ENCODE measurements at places on chromosomes 13 and 19.

DNA sequence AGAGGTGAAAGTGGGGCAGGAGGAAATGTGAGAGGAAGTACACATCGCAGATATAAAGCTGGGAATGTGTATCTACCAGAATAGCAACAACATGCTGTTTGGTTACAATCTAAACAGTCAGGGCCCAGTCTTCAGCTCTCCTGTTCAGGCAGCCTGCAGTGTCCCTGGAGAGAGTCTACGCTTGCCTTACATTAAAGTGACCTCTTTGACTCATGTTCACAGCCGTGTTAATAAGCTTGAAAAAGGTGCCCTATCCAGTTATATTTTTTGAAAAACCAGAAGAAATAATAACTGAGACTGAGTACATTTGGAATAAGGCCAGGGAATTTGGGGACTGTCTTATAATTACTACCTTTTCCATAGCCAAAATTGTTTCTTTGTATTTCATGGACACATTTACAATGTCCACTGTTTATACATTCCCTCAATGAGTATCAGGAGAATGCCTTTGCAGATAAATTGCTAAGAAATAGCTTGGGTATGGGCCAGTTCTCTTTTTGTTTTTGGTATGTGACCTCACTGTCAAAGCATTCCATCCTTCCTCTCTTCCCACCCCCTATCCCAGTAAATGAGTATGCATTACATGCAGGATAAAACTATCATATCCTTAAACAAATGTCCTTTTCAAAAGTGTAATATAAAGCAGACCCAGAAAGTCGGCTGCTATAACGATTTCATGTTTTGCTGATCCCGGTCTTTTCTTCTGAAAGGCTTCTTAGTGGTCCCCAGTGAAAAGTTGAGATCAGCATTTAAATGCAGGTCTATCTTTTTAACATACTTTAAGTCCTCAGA is 82.6 kb downstream of the PCDH9 start:
- no peak for DNase-seq

DNA sequence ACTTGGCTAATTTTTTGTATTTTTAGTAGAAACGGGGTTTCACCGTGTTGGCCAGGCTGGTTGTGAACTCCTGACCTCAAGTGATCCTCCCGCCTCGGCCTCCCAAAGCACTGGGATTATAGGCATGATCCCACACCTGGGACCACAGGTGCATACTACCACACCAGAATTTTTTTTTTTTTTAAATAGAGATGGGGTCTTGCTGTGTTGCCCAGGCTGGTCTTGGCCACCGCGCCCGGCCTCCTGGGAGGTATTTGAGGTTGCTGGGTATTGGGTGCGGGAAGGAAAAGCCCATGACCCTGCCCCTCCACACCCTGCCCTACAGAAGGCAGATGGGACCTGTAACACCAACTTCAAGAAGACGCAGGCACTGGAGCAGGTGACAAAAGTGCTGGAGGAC is 13.6 kb downstream of the ACTMAP start:
- no peak for DNase-seq

DNA sequence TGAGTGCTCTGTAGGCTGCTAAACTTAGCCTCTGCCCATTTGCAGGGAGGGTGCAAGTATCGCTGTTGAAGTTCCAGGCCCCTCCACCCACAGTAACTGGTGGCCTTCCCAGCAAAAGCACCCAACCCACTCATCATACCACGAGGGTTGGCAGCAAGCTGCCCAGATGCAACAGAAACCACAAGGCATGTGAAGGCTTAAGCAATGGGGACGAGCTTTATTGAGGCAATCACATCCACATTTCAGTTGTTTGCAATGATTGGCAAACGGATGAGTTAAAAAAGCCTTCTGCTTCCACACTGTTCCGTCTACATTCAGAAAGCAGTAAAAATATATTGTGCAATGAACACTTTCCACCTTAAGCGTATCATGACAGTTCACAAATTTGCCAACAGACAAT is 10.3 kb downstream of the GJB6 start:
- no peak for DNase-seq

DNA sequence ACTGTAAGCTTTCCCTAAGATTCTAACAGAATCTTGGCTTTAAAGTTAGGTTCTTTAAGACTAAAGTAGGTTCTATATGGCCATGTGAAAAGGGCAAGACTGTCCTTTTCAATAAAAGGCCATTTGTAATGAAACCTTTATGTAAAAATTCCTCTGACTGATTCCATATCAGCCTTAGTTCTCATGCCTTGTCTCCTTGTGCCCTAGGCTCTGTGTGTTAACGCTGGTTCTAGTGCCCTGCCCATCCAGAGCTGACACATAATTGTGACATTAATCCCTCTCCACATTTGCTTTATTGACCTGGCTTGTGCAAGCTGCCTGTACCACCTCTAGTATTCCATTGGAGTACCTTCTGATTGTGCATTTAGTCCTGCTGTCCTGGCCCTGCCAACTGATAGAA is 28.2 kb downstream of the CYSLTR2 start:
- DNase-seq: no peak

GRCh38 chr13:26469602-26470001 is 87.9 kb upstream of the WASF3 start:
- DNase-seq: no peak

DNA sequence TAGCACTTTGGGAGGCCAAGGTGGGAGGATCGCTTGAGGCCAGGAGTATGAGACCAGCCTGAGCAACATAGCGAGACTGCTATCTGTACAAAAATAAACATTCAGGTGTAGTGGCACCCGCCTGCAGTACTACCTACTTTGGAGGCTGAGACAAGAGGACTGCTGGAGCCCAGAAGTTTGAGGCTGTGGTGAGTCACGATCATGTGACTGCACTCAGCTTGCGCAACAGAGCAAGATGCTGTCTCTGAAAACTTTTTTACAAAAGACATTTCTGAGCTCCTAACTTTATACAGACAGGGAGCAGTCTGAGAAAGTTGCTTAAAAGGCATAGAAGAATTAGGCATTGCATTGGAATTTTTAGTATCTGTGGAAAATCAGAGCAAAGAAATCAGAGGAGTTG is 10.4 kb upstream of the TBC1D4 start:
- no peak for DNase-seq

DNA sequence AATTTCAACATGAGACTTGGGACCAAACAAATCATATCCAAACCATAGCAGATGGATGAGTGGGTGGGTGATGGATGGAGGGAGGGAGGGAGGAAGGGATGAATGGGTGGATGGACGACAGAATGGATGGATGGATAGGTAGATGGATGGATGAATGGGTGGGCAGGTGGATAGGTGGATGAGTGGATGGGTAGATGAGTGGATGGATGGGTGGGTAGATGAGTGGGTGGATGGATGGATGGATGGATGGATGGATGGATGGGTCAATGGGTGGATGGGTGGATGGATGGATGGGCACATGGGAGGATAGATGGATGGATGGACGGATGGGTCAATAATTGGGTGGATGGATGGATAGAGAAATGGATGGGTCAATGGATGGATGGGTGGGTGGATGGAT is 47.9 kb upstream of the ONECUT3 start:
- DNase-seq: no peak

DNA sequence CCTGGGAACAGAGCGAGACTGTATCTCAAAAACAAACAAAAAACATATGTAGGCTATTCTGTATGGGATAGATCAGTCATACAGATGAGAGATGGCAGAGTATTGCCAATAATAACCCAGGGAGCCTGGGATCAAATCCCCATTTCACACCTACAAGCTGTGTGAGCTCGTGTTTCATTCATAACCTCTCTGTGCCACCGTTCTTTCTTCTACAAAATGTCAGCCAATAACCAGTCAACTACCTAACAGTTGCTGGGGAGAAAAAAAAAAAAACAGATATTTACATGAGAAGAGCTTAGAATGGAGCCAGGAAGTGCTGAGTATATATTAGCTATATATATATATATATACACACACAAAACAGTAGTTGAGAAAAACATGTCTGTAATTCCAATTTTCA is 6.5 kb upstream of the IFNL2 start:
- no peak for DNase-seq

DNA sequence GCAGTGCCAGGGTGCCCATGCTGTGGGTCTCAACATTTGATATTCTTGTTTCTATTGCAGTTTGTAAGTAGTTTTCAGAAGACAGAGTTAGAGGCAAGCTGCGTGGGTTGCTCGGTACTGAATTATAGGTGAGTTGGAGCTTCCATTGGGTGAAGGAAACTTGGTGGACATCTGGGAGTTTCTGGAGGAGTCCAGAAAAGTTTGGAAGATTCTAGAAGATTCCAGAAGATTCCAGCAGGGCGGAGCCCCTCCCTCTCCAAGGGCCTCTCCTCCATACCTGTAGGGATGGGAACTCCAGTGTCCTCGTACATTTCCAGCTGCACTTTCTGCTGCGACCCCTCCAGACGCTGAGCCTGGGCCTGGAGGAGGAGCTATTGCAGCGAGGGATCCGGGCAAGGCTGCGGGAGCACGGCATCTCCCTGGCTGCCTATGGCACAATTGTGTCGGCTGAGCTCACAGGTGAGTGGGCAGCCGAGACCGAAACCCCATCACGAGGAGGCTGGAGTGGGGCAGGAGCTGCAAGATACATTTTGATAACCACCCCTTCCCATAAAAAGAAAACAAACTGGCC is 28.6 kb downstream of the TIMM13 start:
- no peak for DNase-seq

GRCh38 chr13:44816701-44817100 is 172.6 kb downstream of the NUFIP1 start:
- no peak for DNase-seq

DNA sequence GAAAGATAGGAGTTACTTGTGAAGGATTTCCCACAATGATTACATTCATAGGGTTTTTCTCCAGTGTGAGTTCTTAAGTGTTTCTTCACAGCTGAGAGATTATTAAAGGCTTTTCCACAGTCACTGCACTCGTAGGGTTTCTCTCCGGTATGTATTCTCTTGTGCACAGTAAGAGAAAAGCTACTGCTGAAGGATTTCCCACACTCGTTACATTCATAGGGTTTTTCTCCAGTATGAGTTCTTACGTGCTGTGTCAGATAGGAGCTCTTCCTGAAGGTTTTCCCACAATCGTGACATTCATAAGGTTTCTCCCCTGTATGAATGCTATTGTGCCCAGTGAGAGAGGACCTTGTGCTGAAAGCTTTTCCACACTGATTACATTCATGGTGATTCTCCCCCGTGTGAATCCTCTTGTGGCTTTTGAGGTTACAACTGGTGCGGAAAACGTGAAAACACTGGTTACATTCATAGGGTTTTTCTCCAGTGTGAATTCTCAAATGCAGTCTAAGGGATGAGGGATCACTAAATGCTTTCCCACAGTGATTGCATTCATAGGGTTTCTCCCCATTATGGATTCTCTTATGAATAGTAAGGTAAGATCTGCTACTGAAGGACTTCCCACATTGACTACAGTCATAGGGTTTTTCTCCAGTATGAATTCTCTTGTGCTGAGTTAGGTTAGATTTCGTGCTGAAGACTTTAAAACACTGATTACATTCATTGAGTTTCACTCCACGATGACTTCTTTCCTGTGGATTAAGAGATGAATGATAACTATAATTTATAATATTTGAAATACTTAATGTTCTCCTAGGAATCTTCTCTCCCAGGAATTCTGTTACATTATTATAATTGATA is 20.6 kb downstream of the ZNF558 start:
- DNase-seq: no peak

DNA sequence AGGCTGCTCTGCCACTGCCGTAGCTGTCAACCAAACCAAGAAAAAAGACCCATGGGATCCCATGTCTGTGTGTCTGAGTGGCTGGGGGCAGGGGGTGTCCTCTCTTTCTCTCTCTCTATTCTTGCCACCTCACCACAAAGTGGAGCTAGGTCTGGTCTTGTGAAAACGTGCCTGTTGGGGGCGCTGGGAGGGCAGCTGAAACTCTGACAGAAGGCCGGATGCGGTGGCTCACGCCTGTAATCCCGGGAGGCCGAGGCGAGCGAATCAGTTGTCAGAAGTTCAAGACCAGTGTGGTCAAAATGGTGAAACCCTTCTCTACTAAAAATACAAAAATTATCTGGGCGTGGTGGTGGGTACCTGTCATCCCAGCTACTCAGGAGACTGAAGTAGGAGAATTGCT is 29.2 kb downstream of the ZNF146 start:
- no peak for DNase-seq

- DNase-seq: no peak
These were observed 5.5 kb upstream of the ENOX1 start for GRCh38 chr13:43792076-43792881.

DNA sequence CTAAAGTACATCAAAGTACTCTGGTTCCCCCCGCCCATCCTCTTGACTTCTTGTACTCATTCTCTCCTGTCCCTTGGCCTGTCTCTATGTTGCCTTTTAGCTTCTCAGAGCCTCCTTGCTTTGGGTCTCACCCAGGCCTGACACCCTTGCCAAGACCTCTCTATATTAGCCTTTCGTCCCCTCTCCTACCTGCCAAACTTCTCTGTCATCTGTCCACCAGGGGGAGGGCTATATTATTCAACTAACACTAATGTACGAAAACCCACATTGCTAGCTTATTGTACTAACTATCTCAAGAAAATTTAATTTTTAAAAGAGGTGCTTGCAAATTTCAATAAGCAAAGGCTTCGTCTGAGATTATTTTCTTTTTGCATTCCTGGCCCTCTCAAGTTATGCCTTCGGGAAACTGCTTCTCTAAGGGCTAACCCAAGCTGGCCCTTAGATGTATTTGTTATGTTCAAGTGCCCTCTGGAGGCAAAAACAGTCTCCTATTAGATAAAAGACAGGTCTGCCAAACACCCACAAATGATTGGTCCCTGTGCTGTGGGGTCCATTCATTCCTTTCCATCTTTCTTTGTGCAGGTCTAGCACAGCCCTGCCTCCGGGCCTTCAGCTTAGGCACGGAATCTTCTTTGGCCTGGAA is 6.3 kb upstream of the MRPS31 start:
- DNase-seq: no peak

GRCh38 chr13:77857531-77858209 is 61.0 kb downstream of the EDNRB start:
- DNase-seq: no peak

GRCh38 chr13:97600458-97601075 is 166.6 kb downstream of the RAP2A start:
- no peak for DNase-seq

GRCh38 chr13:50189450-50189849 is 174.2 kb downstream of the KCNRG start:
- no peak for DNase-seq

- DNase-seq: no peak
These were observed 34.6 kb downstream of the CEBPG start for GRCh38 chr19:33408116-33408515.
